ENCODE measurements at places on chromosomes 12 and 14. TPM values are rescaled to one million over a fixed set of nuclear protein-coding genes. Genes with fewer than 3 reads are reported as not detected.

- no peak for DNase-seq
Measured at GRCh38 chr12:59164991-59165718, 244.9 kb upstream of the LRIG3 start.

GRCh38 chr12:101256266-101256665, 23.6 kb upstream of the UTP20 start:
- no peak for DNase-seq

DNA sequence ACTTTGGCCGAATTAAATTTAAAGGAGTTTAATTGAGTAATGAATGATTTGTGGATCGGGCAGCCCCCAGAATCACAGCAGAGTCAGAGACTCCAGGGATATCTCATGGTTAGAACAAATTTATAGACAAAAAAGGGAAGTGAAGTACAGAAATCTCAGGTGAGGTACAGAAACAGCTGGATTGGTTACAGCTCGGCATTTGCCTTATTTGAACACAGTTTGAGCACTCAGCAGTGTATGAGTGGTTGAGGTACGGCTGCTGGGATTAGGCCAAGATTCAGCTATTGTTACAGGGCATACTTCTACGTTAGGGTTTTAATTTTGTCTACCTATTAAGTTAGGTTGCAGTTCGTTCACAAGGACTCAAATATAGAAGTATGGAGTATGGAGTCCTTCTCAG, 23.3 kb downstream of the CCDC38 start:
- no peak for DNase-seq

CAPZA3 gene
- not detected for total RNA-seq

GLI1 gene
- total RNA-seq, result 0.07 TPM

SLCO1B1 gene
- total RNA-seq, result not detected

CPNE6 gene
- not detected for total RNA-seq

GRCh38 chr14:99236386-99237138, 35.4 kb downstream of the BCL11B start:
- no peak for DNase-seq

DNA sequence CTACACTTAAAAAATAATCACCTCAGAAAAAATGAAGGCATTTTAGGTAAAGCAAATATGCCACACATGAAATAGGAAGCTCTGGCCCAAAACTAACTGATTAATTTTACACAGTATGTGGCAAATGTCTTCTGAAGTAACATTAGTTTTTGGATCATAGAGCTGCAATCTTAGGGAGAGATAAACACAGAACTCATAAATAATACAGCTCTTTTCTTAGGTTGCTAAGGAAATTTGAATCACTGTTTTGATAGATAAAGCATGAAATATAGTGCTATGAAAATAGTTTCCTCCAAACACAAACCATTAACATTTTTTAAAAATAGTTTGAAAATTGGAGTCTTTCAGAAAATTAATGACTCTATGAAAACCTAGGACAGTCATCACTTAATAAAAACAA, 15.0 kb downstream of the RASSF9 start:
- DNase-seq, result no peak

- no peak for DNase-seq
Measured at GRCh38 chr12:115440438-115440837, 756.5 kb upstream of the TBX3 start.

SDSL gene
- total RNA-seq, result 10.3 TPM

KLC1 gene
- total RNA-seq, result 170 TPM

- no peak for DNase-seq
Measured at GRCh38 chr14:56153267-56153666, 35.1 kb downstream of the PELI2 start.

VDR gene
- 0.67 TPM for total RNA-seq

CNTN1 gene
- total RNA-seq, result 0.79 TPM

- no peak for DNase-seq
Measured at GRCh38 chr14:93309427-93309966, 23.3 kb downstream of the BTBD7 start.

PPTC7 gene
- total RNA-seq, result 13.1 TPM

FAM181A gene
- not detected for total RNA-seq

DNA sequence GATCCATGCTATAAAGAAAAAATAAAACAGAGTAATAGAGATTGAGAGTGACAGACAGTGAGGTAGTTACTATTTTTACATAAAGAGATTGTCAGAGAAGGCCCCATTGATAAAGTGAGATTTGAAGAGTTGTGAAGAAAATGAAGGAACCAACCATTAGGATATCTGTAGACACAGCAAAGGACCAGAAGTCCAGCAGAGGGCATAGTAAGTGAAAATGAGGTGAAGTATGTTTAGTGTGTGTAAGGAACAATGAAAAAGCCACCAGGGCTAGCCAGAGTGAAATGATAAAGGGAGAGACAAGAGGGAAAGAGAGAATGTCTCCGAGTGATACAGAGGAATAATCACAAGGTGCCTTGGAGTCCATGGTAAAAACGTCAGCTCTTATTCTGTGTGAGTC, 411.0 kb downstream of the NELL2 start:
- DNase-seq, result no peak

- no peak for DNase-seq
Measured at GRCh38 chr12:90071996-90072395, 363.4 kb upstream of the ATP2B1 start.

DNA sequence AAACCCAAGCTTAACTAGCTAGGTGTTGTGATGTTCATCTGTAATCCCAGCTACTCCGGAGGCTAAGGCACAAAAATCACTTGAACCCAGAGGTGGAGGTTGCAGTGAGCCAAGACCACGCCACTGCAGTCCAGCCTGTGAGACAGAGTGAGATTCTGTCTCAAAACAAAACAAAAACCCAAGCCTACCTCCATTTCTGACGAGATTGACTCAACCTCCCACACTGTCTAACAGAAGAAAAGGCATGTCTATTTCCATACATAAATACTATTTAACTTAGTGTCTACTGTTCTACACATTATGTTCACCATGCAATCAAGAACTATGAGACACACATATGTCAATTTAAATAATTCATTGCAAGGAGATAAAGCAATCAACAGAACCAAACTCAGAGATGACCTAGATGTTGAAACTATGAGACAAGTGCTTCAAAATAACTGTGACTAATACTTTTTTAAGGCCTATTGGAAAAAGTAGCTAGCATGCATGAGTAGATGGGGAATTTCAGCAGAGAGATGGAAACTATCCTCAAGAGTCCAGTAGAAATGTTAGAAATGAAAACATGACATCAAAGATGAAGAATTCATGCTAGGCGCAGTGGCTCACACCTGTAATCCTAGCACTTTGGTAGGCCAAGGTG, 75.9 kb upstream of the DHRS4 start:
- DNase-seq, result no peak

SERPINA6 gene
- total RNA-seq, result not detected

DNA sequence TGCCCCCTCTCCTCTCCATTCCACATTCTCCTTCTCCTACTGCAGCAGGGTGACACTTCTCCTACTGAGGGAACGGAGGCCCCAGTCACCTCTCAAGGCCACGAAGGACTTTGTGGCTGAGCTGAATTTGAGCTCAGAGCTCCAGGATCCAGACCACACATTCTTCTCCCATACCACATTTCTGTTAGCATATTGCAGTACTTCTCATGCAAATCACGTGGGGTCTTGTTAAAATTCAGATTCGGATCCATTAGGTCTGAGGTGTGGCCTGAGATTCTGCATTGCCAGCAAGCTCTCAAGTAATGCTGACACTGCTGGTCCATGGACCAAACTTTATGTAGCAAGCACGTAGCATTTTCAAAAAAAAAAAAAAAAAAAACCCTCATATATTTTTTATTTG, 9.6 kb upstream of the IFI27L2 start:
- DNase-seq, result no peak

- DNase-seq, result peak; percentile 27
Measured at GRCh38 chr12:104792570-104792969, 165.5 kb downstream of the SLC41A2 start.

GRCh38 chr14:61588419-61588901, 106.9 kb upstream of the HIF1A start:
- DNase-seq, result no peak
